T1000 (cell line): ENCODE measurements at places on chromosomes 1 and 21.

DNA sequence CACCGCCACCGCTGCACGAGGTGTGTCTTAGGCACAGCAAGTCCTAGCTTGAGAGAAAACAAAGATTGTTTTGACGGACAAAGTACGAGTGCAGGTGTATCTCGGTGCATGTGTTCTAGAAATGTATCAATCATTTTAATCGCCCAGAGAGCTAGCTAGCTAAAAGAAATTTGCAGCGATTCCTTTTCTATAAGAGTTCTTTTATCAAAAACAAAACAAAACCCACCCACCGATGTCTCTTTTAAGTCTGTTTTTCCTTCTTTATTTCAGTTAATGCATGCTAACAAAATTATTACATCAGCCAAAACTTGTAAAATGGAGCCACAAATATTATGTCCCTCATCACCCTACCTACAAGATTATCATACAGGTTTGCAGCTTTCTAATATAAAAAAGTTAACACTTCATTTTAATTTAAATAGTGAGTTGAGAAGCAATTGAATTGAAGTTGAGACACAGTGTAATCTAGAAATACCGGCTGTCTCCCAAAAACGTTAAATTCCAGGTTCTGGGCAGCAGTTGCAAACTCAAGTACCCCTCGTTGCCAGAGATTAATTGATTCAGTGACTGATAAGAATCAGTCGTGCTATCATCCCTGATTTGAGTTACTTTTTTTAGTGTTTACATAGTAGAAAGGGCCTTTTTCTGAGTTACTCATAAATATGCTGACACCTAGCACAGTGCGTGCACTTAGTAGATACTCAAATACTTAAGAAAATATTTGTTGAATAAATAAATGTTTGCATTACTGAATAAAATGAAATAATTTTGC lies 1.5 kb upstream of the SYDE2 start:
- DNase-seq: no peak

- DNase-seq: no peak
These were observed 79.1 kb downstream of the CTH start for GRCh38 chr1:70490153-70490552.

- no peak for DNase-seq
These were observed 16.9 kb downstream of the FTCD start for GRCh38 chr21:46138383-46138970.

DNA sequence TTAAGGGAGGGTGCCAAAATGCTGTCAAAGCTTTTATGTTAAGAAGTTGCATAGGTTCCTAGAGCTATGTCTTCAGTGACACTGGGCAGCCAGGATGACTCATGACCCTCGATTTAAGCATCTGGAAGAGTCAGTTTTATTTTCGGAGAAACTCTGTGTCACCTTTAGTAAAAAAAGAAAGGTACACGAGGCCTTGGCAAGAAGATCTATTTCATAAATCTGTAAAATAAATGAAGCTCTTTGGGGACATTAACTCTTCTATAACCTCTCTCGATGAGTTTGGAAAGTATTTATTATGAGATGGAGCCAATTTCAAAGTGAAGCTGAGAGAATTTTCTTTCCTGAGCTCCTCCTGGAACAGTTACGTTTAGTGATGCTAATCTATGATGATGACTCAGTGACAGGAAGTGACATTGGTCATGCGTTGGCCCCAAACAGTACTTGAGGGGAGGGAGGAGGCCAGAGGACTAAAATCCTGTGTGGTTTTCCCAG lies 156.5 kb downstream of the HLX start:
- peak; percentile 11 for DNase-seq

DNA sequence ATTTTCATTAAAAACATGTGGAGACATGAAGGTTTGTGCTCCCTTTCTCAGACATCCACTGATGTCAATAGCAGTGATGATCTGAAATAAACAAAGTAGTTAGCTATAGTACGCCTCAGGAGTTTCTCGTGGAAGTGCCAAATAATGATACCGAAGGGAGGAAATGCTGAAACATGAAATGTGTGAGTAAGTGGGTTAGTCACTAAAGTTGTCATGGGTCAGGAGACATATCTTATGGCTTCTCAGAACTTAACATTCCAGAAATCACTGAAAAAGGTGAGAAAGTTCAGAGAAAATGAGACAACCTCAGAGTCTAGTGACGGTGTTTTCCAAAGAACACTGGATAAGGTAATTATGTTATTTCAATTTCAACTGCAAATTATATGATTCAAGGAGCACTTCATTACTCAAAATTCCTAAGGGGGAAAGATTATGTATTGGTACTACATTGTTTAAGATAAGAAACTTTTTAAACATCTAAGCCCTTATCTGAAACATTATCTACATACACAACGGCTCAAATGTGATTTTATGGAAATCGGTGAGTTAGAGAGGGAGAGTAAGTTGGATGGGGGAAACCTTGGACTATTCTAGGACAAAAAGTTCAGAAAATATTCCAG lies 20.6 kb downstream of the NIBAN1 start:
- DNase-seq: no peak

GRCh38 chr1:220235462-220235861 lies 36.8 kb downstream of the RAB3GAP2 start:
- DNase-seq: no peak

- no peak for DNase-seq
These were observed 37.5 kb upstream of the LAMC2 start for GRCh38 chr1:183148599-183148998.

DNA sequence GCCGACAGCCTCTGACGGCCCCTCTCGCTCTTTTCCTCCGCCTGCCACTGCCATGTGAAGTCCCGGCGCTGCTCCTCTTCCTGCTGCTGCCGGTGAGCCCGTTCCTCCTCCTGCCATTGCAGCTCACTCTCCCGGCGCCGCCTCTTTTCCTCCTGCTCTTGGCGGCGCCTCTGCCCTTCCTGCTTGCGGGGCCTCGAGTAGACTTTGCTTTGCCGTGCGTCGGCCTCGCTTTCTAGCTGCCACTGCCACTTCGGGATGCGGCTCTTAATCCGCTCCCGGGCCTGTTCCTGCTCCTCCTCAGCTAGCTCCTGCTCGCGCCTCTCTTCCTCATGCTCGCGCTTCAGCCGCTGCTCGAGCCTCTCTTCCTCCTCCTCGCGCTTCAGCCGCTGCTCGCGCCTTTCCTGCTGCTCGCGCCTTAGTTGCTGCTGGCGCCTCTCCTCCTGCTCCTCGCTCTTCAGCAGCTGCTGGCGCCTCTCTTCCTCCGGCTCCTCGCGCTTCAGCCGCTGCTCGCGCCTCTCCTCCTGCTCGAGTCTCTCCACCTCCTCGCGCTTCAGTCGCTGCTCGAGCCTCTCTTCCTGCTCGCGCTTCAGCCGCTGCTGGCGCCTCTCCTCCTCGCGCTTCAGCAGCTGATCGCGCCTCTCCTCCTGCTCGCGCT lies 4.3 kb downstream of the TCHH start:
- no peak for DNase-seq
